ENCODE measurements at places on chromosomes 5 and 9.
A peak's percentile ranks its signal among the peaks of the same experiment; 100 is the strongest.

- peak; percentile 88 for DNase-seq
These were observed at the start of the genes ARSK and SKIC3 for GRCh38 chr5:95554647-95555548. TSS of gene ARSK (plus strand) at chr5:95555101. CDS start at chr5:95555279, 178 bp downstream. TSS of gene SKIC3 (minus strand) at chr5:95554977. CDS start at chr5:95547150, 7,827 bp downstream.

GRCh38 chr5:51389288-51389576 is 6.0 kb downstream of the ISL1 start:
- DNase-seq = no peak

GRCh38 chr9:120303519-120303918 is 276.4 kb downstream of the CDK5RAP2 start:
- DNase-seq = no peak

DNA sequence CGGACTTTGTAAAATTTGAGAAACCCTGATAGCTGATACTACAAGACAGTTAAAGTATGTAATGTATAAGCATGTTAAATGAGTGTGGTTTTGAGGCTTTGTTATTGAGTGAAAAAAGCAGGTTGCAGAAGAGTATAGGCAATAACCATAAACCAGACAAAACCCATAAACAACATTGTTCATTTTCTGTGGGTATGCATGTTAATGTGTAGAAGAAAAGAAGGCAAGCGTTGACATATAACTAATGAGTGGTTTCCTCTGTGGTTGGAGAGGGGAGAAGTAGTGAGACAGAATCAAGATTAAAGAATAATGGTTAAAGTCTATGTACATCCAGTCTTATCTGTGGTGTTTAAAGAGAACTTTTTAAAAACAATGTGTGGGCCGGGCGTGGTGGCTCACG is 26.2 kb downstream of the RAD23B start:
- DNase-seq = no peak

DNA sequence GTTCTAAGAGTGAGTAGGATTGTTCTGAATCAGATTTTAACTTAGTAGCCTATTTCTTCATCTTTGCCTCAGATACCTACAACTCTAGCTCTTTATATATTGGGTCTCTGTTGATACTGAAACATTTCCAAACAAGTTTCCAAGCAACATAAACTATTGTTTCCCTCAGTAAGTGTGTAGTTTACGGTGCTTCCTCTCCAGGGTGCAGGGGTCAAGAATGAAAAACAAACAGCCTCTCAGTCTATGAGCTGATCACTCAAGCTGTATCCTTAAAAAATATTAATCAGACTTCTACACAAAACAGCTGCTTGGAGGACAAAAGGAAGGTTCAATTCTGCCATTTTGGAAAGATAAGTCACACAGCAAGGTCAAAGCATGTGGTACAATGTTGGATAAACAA is 75.0 kb downstream of the ADAMTS12 start:
- DNase-seq = no peak
